ENCODE measurements at places on chromosomes 2 and 18.

- no peaks in the 10 kb centered on the region for H3K27me3 ChIP-seq
- H3K27ac ChIP-seq = no peak overlapping the region
- no peaks in the 10 kb centered on the region for H3K4me1 ChIP-seq
- DNase-seq = no peak
Measured at GRCh38 chr2:75592888-75593287, 32.1 kb upstream of the EVA1A start.

- H3K4me1 ChIP-seq = no peaks in the 10 kb centered on the region
- H3K27me3 ChIP-seq = no peaks in the 10 kb centered on the region
- H3K27ac ChIP-seq = no peak overlapping the region
- no peaks in the 10 kb centered on the region for H3K36me3 ChIP-seq
- no peak overlapping the region for H3K4me3 ChIP-seq
- no peak for DNase-seq
Measured at GRCh38 chr2:17416884-17417391, 101.3 kb downstream of the RAD51AP2 start.

GRCh38 chr18:58268849-58269248 lies 224.8 kb downstream of the NEDD4L start:
- no peak overlapping the region for H3K4me3 ChIP-seq
- no peak for DNase-seq
- H3K27me3 ChIP-seq = no peaks in the 10 kb centered on the region

- no peak overlapping the region for H3K4me3 ChIP-seq
- no peaks in the 10 kb centered on the region for H3K36me3 ChIP-seq
- no peaks in the 10 kb centered on the region for H3K27me3 ChIP-seq
- H3K27ac ChIP-seq = no peak overlapping the region
- no peak for DNase-seq
Measured at GRCh38 chr2:52414561-52415295, 1352.9 kb upstream of the CHAC2 start.

DNA sequence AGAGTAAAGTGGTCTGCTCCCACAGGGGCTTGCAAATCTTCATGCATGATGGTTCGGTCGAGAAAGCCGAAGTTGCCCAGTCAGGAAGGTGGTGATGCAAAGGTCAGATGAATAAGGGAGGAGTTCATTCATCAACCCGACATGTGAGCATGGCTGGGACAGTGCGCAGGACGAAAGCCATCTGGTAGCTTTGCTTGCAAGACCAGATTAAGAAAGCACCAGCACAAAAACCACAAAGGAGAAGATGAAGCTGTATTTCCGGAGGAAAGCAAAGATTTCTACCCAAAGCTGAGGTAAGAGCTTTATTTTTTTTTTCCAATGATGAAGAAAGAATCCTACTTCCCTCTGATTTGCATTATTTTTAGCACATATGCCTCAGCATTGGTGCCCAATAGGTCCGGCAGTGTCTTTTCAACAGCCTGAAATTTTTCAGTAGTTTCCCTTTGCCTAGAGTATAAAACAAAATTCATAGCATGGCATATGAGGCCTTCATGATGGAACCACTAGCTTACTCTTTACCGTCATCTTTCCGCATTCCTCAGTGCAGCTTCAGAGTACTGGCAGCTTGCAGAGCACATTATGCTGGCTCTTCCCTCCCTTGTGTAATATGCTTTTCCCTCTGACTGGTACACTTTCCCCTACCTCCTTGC lies 112.0 kb upstream of the THOC1 start:
- H3K4me1 ChIP-seq = no peaks in the 10 kb centered on the region
- H3K36me3 ChIP-seq = no peaks in the 10 kb centered on the region
- no peak overlapping the region for H3K4me3 ChIP-seq
- DNase-seq = no peak
- no peaks in the 10 kb centered on the region for H3K27me3 ChIP-seq

DNA sequence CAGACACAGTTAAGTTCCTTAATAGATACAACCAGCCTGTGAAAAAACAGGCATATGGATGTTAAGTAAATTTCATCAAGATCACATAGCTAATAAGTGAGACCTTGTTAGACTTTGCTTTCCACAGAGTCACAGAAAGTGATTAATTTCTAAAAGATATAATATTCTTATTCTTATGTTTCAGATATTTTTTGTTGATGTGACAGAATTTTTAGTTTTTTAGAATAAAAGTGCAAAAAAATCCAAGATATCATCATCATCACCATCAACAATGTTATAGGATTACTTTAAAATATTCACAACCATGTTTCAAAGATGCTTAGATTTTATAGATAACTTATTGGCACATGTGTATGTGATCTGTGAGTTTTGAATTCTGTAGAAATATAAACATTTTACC lies 132.3 kb upstream of the ITGA4 start:
- no peaks in the 10 kb centered on the region for H3K36me3 ChIP-seq
- no peaks in the 10 kb centered on the region for H3K4me1 ChIP-seq
- H3K27ac ChIP-seq = no peak overlapping the region
- no peak for DNase-seq
- H3K4me3 ChIP-seq = no peak overlapping the region

- no peaks in the 10 kb centered on the region for H3K4me1 ChIP-seq
- H3K4me3 ChIP-seq = no peak overlapping the region
- H3K27ac ChIP-seq = no peak overlapping the region
- no peak for DNase-seq
Measured at GRCh38 chr2:215535741-215536140, 99.9 kb upstream of the FN1 start.

DNA sequence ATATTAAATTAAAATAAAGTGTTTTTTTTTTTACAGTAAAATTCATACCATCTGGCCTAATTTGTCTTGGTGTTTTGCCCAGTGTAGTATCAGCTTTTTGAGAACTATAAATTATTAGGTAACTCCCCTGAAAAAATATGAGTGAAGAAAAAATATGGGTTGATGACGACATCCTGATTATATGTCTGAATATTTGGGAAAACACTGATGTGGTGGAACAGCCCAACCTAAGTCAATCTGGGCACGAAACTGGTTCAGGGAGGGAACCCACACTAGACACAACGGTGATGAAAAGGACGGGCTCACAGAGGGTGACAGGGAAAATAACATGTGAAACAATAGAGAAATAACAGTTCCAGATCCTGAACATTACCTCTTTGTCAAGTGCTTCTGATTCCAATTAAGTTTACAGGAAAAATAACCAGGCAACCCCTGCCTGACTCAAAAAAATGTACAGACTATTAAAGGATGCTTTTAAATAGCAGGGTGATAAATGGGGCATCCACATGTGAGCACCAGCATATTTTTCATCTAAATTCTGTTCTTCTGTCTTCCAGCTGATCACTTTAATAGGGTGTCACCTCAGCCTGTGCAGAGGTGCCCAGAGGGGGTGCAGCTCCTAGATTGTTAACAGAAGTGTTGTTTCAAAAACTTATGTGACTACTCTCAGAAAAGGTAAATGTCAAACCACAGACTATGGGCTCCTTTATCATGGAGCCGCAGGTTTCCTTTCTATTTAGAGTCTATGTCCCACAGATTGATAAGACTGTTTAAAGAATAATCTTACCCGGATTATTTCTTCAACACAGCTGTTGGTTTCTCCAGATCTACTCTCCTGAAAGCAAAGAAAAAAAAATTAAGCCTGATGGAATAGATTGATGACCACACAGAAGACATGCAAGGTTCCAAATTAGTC lies 305.4 kb downstream of the AFF3 start:
- H3K36me3 ChIP-seq = no peaks in the 10 kb centered on the region
- DNase-seq = no peak
- H3K27me3 ChIP-seq = no peaks in the 10 kb centered on the region

- H3K4me1 ChIP-seq = no peaks in the 10 kb centered on the region
- no peak for DNase-seq
- no peaks in the 10 kb centered on the region for H3K36me3 ChIP-seq
- H3K27me3 ChIP-seq = no peaks in the 10 kb centered on the region
Measured at GRCh38 chr2:80255918-80256781, 48.4 kb downstream of the LRRTM1 start.

DNA sequence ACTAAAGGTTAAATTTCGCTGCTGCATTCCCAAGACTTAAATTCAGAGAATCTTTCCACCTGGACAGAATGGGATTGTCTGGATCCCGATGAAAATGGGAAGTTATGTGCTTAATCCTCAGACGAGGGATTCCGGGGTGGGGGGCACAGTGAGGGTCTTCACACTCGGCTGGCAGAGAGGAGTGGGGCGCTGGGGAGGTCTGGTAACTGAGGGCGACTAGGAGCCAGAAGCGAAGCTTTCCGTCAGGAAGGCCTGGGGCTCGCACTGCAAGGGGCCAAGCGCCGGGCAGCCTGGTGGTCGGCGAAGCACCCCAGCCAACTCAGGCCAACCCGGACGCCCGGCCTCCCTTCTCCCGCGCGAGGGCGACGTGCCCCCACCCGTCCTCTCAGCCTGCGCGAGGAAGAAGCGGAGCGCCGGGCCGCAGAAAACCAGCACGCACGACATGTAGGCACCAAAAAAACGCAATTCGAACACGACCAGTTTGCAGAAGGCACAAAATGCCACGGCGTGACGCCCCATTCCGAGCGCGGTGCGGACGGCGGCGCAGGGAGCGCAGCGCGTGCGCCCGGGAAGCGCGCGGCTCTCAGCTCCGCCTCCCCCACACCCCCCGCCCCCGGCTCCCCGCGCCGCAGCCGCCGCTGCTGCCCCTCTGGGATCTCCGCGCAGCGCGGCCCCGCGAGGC lies 188.1 kb downstream of the ZEB2 start:
- H3K27ac ChIP-seq = peak overlapping the region; percentile 60
- H3K36me3 ChIP-seq = no peaks in the 10 kb centered on the region
- H3K4me1 ChIP-seq = 0 out of 2 replicates have a peak, but pooled peaks cover 4% of the 10 kb centered on the region
- DNase-seq = no peak
- H3K4me3 ChIP-seq = peak overlapping the region; percentile 82

DNA sequence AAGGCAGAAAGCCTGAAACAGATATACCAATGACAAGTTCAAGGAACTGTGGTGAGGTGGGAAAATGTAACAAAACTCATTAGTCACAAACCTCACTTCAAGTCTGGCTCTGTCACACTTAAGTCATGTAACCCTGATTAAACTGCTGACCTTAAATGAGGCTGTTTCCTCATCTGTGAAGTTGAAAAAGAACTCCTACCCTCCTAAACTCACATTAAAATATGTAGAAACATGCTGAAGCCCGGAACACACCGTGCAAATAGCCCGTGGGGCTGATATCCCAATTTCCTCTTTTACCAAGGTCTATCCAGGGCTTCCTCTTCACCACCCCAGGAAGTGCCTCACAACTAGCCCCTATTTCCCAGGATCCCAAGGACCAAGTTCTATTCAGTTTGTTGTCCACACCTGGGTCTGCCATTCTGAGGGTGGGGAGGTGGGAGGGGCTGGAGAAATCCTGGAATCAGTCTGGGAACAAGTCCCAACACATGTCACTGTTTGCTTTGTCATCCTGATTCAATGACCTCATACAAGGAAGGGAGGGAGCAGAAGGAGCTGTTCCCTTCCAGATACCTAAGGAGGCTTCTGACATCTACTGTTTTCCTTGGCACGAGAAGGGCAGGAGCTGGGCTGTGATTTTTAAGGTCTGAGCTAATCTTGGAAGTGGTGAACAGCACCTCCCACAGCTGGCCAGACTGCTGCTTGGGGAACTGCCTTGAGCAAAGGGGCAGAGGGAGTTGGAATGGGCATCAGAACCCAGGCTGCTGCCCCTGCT lies 42.3 kb downstream of the SLC4A1AP start:
- no peak overlapping the region for H3K4me3 ChIP-seq
- no peaks in the 10 kb centered on the region for H3K36me3 ChIP-seq
- H3K27ac ChIP-seq = no peak overlapping the region
- no peaks in the 10 kb centered on the region for H3K27me3 ChIP-seq
- H3K4me1 ChIP-seq = no peaks in the 10 kb centered on the region

- no peak for DNase-seq
- H3K36me3 ChIP-seq = no peaks in the 10 kb centered on the region
Measured at GRCh38 chr2:145038041-145038525, 518.2 kb upstream of the ZEB2 start.

- no peak for DNase-seq
- no peaks in the 10 kb centered on the region for H3K27me3 ChIP-seq
- H3K27ac ChIP-seq = no peak overlapping the region
- H3K4me1 ChIP-seq = peaks cover 5% of the 10 kb centered on the region
- H3K36me3 ChIP-seq = no peaks in the 10 kb centered on the region
Measured at GRCh38 chr2:20704886-20705285, 37.9 kb downstream of the GDF7 start.

DNA sequence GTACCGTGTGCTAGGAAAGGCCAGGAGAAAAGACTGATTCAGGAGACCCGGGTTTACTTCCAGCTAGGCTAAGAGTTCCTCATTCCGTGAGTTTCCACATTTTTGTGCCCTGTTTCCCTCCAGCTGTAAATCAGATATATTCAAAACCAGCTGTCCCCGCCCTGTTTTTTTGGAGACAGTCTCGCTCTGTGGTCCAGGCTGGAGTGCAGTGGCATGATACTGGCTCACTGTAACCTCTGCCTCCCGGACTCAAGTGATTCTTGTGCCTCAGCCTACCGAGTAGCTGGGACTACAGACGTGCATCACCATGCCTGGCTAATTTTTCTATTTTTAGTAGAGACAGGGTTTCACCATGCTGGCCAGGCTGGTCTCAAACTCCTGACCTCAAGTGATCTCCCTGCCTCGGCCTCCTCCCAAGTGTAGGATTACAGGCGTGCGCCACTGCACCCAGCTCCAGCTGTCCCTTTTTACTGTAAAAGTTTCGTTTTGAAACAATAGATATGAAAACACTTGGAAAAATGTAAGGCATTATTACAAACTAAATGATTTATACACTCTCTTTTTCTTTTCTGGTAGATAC lies 112.8 kb upstream of the SEC11C start:
- no peaks in the 10 kb centered on the region for H3K36me3 ChIP-seq
- no peaks in the 10 kb centered on the region for H3K4me1 ChIP-seq
- no peak overlapping the region for H3K27ac ChIP-seq
- no peaks in the 10 kb centered on the region for H3K27me3 ChIP-seq
- DNase-seq = no peak
- no peak overlapping the region for H3K4me3 ChIP-seq

GRCh38 chr2:129720360-129720759 lies 259.1 kb upstream of the RAB6C start:
- H3K4me1 ChIP-seq = no peaks in the 10 kb centered on the region
- no peak for DNase-seq
- no peaks in the 10 kb centered on the region for H3K36me3 ChIP-seq
- no peaks in the 10 kb centered on the region for H3K27me3 ChIP-seq

DNA sequence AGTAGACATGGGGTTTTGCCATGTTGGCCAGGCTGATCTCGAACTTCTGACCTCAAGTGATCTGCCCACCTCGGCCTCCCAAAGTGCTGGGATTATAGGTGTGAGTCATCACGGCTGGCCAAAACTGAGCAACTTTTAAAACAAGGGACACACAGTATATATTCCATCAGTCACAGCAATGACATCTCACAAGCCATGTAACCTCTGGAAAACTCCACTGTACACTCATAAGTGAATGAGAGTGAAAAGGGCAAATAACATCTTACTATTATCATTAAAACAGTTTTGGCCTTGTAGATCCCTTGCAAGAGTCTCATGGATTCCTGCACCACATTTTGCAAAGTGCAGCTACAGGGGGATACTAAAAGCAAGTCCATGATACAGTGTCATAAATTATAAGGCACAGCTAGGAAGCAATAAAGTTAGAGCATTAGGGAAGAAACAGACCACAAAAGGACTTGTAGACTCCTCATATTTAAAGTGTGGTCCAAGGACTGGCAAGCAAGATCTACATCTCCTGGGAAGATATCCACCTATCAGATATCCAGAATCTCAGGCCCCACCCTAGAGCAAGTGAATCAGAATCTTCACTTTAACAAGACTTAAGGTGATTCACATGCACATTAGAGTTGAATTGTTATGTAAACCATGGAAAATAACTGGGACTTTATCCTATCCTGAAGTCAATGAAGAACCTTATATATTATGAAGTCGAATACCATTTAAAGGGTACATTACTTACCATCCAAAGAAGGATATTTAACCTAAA lies 5.7 kb downstream of the SMC6 start:
- no peak overlapping the region for H3K27ac ChIP-seq
- no peaks in the 10 kb centered on the region for H3K27me3 ChIP-seq
- H3K4me3 ChIP-seq = no peak overlapping the region
- no peak for DNase-seq

All from MM.1S (cell line).